GM12878 (cell line): ENCODE measurements at places on chromosomes 6 and 20.

DNA sequence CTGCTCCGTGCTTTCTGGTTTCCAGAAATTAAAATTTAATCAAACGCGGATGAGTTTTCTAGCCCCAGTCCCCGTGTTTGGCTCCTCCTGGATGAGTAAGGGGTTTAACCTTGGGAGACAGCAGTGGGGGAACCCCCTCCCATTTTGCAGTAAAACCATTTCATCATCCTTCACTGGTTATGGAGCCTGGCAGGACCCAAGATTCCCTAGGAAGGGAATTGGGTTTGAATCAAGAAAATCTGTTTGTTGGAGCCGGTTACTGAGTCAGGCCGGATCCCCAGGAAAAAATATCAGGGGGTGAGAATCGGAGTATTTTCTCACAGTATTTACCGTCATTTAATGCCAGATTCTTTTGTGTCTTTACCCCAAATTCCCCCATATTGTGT, 754 bp downstream of the YWHAB start:
- DNase-seq = no peak

GRCh38 chr6:24744911-24745310, 26.0 kb upstream of the C6orf62 start:
- no peak for DNase-seq

GRCh38 chr6:159097256-159097655, 52.5 kb upstream of the TAGAP start:
- no peak for DNase-seq

DNA sequence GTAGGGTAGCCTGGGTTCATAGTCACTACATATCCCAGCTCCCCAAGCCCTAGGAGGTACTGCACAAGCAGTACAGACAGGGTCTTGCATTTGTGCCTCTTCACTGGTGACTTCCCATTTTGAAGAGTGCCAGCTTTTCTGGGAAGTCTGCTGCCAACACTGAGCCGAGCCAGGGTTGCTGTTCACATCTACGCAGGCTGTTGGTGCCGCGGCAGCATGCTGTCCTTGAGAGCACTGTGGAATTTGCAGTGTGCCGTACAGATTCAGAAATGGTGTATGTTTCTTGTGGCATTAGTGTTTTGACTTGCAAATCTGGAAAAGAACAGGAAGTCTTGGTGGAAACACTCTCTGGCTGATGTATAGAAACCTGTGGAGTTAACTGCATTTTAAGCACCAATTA, 67.5 kb downstream of the JARID2 start:
- DNase-seq = no peak

DNA sequence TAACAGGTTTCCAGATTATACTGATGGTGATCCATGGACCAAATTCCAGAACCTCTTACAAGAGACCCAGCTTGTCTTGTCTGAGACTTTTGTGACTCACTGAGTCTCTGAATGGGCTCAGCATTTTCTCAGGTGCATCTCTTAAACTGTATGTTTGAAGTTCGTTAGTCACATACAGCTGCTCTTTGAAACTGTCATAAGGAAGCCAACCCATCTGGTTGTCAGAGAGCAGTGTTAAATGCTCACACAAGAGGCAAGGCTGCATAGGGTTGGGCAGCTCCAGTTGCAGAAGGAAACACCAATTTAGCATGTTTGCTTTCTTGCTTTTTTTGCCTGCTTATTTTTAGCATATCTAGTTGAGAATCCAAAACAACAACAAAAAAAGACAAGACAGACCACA, 47.1 kb downstream of the TRIM27 start:
- DNase-seq = no peak

DNA sequence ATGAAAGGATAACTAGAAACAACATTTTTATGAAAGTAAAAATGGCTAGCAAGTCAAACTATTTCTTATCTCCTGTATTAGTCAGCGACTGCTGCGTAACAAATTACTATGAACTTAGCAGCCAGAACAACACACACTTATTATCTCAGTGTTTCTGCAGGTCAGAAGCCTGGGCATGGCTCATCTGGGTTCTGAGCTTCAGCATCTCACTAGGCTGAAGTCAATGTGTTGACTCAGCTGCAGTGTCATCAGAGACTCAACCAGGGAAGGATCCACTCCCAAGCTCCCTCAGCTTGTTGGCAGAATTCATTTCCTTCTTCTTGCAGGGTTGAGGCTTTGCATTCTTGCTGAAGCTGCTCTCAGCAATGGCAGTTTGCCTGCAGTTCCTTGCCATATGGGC, 33.2 kb upstream of the IGF2R start:
- no peak for DNase-seq

DNA sequence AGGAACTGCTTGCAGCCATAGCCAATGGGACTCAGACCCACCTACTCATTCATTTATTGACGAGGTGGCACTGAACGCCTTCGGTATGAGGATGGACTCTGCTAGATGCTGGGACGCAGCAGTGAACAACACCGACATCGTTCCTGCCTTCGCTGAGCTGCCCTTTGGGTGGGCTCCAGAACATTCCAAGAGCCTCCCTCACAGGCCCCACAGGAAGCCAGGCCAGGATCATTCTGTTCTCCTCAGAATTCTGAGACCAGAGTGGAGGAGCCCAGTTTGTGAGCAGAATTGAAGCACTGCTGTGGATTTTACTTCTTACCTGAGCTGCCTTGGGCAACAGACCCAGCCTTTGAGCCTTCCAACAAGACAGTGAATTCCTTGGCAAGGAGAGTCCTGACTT, 82.1 kb downstream of the KCNB1 start:
- no peak for DNase-seq

- DNase-seq = no peak
Observed at GRCh38 chr6:133355922-133356321, 114.8 kb downstream of the EYA4 start.

GRCh38 chr6:90494067-90494780, 92.6 kb downstream of the MAP3K7 start:
- DNase-seq = no peak

- DNase-seq = no peak
Observed at GRCh38 chr6:14871221-14871620, 374.6 kb upstream of the JARID2 start.

- DNase-seq = no peak
Observed at GRCh38 chr6:70874181-70874913, 82.5 kb downstream of the B3GAT2 start.
